ENCODE measurements at places on chromosomes 4 and X. TPM values are rescaled to one million over a fixed set of nuclear protein-coding genes. Genes with fewer than 3 reads are reported as not detected.

GRCh38 chr4:154998773-154999172, 209.7 kb upstream of the NPY2R start:
- no peak for DNase-seq

GRCh38 chr4:67873116-67873515, 10.7 kb downstream of the TMPRSS11D start:
- no peak for DNase-seq

- DNase-seq: no peak
Observed at GRCh38 chrX:67781132-67781531, 237.3 kb downstream of the AR start.

- DNase-seq: no peak
Observed at GRCh38 chrX:31291131-31291530, 219.3 kb upstream of the FTHL17 start.

- DNase-seq: no peak
Observed at GRCh38 chrX:37984880-37985279, 21.5 kb upstream of the SYTL5 start.

GRCh38 chr4:5497489-5497888, 210.9 kb downstream of the EVC2 start:
- no peak for DNase-seq

GRCh38 chrX:40366661-40367060, 214.1 kb upstream of the ATP6AP2 start:
- no peak for DNase-seq

- DNase-seq: no peak
Observed at GRCh38 chrX:72120837-72121236, 10.9 kb downstream of the RTL5 start.

GRCh38 chrX:6227453-6227835, 1.2 kb downstream of the NLGN4X start:
- no peak for DNase-seq

GRCh38 chr4:149279776-149280175, 535.9 kb downstream of the IQCM start:
- DNase-seq: no peak

- no peak for DNase-seq
Observed at GRCh38 chr4:174193438-174194374, 89.8 kb downstream of the FBXO8 start.

- DNase-seq: no peak
Observed at GRCh38 chrX:2243913-2244460, 256.8 kb downstream of the DHRSX start.

DNA sequence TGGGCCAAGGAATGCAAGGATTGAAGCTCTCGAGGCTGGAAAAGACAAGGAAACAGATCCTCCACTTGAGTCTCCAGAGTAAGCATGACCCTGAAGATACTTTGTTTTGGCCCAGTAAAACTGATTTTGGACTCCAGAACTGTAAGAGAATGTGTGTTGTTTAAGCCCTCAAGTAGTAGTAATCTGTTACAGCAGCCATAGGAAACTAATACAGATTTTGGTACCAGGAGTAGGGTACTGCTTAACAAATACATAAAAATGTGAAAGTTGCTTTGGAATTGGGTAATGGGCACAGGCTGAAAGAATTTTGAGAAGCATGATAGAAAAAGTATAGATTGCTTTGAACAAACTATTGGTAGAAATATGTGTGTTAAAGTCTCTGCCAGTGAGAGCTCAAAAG, 17.4 kb upstream of the FRAS1 start:
- DNase-seq: no peak

- no peak for DNase-seq
Observed at GRCh38 chr4:139511320-139511719, 44.7 kb downstream of the SETD7 start.

- DNase-seq: no peak
Observed at GRCh38 chr4:122764071-122764820, 31.7 kb downstream of the BBS12 start.

DNA sequence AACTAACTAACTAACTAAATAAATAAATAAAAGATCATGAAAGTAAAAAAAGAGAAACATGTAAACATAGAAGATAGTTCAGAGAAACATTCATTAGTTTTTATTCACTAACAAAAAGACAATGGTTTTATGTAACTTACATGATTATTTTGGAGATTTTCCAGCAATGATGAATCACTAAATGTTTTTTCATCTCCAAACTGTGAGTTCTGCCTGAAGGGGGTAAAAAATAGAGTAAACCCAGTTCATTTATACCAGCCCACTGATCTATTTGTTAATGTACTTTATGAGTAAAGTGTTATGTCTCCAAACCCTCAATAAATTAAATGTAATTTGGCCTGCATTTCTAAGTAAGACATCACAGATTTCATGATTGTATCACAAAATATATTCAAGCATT, 101.1 kb downstream of the ATP8A1 start:
- no peak for DNase-seq

GRCh38 chr4:30948653-30949052, 228.5 kb downstream of the PCDH7 start:
- no peak for DNase-seq

DNA sequence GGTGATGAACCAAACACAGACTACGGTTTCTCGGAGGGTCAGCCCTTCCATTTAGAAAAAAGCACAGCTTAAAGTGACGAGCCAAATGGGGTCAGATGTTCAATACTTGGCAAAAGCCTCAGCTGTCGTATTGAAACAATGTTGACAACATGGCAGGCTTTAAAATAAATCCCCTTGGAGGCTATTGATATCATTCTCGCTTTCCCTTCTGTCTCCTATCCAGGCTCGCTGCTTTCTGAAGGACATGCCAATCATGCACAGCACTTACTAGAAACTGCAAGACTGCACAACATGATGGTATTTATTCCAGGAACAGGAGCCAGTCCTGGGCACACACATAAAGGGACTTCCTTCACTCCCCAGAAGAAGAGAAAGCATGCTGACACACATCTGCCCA, 137.9 kb downstream of the SLC7A11 start:
- no peak for DNase-seq

- no peak for DNase-seq
Observed at GRCh38 chrX:50691820-50692219, 122.2 kb downstream of the SHROOM4 start.

- no peak for DNase-seq
Observed at GRCh38 chrX:120751683-120752082, 121.8 kb upstream of the C1GALT1C1 start.

DNA sequence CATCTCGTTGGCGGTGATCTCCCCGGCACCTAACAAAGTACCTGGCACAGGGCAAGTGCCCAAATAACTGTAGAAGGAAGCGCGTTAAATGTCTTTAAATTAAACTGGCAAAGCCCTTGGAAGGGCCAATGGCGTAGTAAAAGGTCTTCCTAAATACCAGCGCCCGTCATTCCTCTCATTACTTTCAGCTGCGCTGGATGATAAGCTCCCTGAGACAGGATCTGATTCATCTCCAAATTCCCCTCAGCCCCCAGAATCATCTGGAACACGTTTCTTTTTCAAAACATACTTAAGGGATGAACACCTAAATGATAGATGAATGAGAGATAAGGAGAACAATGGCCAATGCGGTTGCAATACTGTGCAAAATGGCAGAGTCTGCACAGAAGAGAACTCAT, 95.1 kb downstream of the AFAP1 start:
- no peak for DNase-seq

FATE1 gene
- total RNA-seq: not detected

MAGEA2 gene
- not detected for total RNA-seq

FAM9C gene
- not detected for total RNA-seq

S100G gene
- not detected for total RNA-seq

KDR gene
- 38.7 TPM for total RNA-seq

TMEM31 gene
- total RNA-seq: not detected

LPAR4 gene
- 0.08 TPM for total RNA-seq

CT45A5 gene
- not detected for total RNA-seq

GPRASP1 gene
- total RNA-seq: 15.4 TPM

FAM47C gene
- not detected for total RNA-seq

CXCL6 gene
- total RNA-seq: 1.1 TPM

USP26 gene
- not detected for total RNA-seq

TBCK gene
- total RNA-seq: 22.8 TPM

SLC9A6 gene
- total RNA-seq: 14.6 TPM

TLR8 gene
- total RNA-seq: 1.4 TPM
